ENCODE measurements at places on chromosomes 13 and 19. TPM values are rescaled to one million over a fixed set of nuclear protein-coding genes. Genes with fewer than 3 reads are reported as not detected.

C1QTNF9 gene
- not detected for total RNA-seq

MEIOSIN gene
- not detected for total RNA-seq

NTF4 gene
- total RNA-seq = 1.3 TPM

GPC5 gene
- not detected for total RNA-seq

KBTBD6 gene
- total RNA-seq = 5.6 TPM

CCL25 gene
- total RNA-seq = not detected

PTGIR gene
- total RNA-seq = 0.58 TPM

LILRB4 gene
- not detected for total RNA-seq

RHPN2 gene
- 23.6 TPM for total RNA-seq

MRPL34 gene
- total RNA-seq = 161 TPM

PRSS57 gene
- total RNA-seq = not detected

CABP5 gene
- total RNA-seq = not detected

FUT1 gene
- 3.0 TPM for total RNA-seq

CAMSAP3 gene
- total RNA-seq = 12.4 TPM

TDRD12 gene
- total RNA-seq = 0.29 TPM

GPC6 gene
- 10.2 TPM for total RNA-seq

SIX5 gene
- 11.2 TPM for total RNA-seq

CRX gene
- not detected for total RNA-seq

SIGLEC9 gene
- total RNA-seq = not detected

GPR12 gene
- total RNA-seq = not detected

CYP4F11 gene
- total RNA-seq = not detected

ARRDC5 gene
- not detected for total RNA-seq

PTPRH gene
- 1.1 TPM for total RNA-seq

EXOC3L2 gene
- not detected for total RNA-seq

ZNF577 gene
- 2.2 TPM for total RNA-seq

MRI1 gene
- total RNA-seq = 63.0 TPM

PEAK3 gene
- total RNA-seq = not detected

APLP1 gene
- total RNA-seq = 8.4 TPM

ZNF175 gene
- 4.2 TPM for total RNA-seq

ZNF442 gene
- total RNA-seq = 0.36 TPM

TEAD2 gene
- 74.5 TPM for total RNA-seq

ZNF726 gene
- total RNA-seq = 5.9 TPM

LILRA2 gene
- not detected for total RNA-seq

RNF113B gene
- not detected for total RNA-seq

All from epithelial cell of proximal tubule (primary cell).